ENCODE measurements at places on chromosomes 16 and 17. TPM values are rescaled to one million over a fixed set of nuclear protein-coding genes. Genes with fewer than 3 reads are reported as not detected.

The TAT gene
- 0.26 TPM for polyA plus RNA-seq

The CD300LF gene
- polyA plus RNA-seq = 0.87 TPM

The C16orf86 gene
- polyA plus RNA-seq = 4.2 TPM

The PMFBP1 gene
- polyA plus RNA-seq = 5.6 TPM

The OR3A3 gene
- not detected for polyA plus RNA-seq

The CHMP1A gene
- 106 TPM for polyA plus RNA-seq

The DDX28 gene
- polyA plus RNA-seq = 9.7 TPM

The BFAR gene
- polyA plus RNA-seq = 42.5 TPM

The MT1M gene
- 6.6 TPM for polyA plus RNA-seq

The ANKRD40CL gene
- polyA plus RNA-seq = 0.63 TPM

The C16orf89 gene
- polyA plus RNA-seq = 71.9 TPM

The SPATA32 gene
- polyA plus RNA-seq = not detected

The TBC1D3 gene
- polyA plus RNA-seq = 0.24 TPM

The PABPN1L gene
- polyA plus RNA-seq = 0.41 TPM

The TERB1 gene
- 0.35 TPM for polyA plus RNA-seq

The CIBAR2 gene
- polyA plus RNA-seq = 2.9 TPM

The MVD gene
- polyA plus RNA-seq = 157 TPM

The EXOC7 gene
- 168 TPM for polyA plus RNA-seq

The P2RX1 gene
- polyA plus RNA-seq = 0.36 TPM

The KRTAP4-6 gene
- not detected for polyA plus RNA-seq

The PTGES3L gene
- polyA plus RNA-seq = 8.2 TPM

The KRTAP4-9 gene
- not detected for polyA plus RNA-seq

The ATP2C2 gene
- 3.1 TPM for polyA plus RNA-seq

The DYNLRB2 gene
- 10.9 TPM for polyA plus RNA-seq

The HOXB5 gene
- 108 TPM for polyA plus RNA-seq

The NME3 gene
- 86.2 TPM for polyA plus RNA-seq

The SOST gene
- 0.67 TPM for polyA plus RNA-seq

The PNMT gene
- polyA plus RNA-seq = 5.8 TPM

The FOXC2 gene
- 31.1 TPM for polyA plus RNA-seq

The CORO6 gene
- polyA plus RNA-seq = 21.4 TPM

The ATP2A1 gene
- polyA plus RNA-seq = 2.6 TPM

The TCAP gene
- 5.0 TPM for polyA plus RNA-seq

The TMEM204 gene
- polyA plus RNA-seq = 8.3 TPM

The BEAN1 gene
- 26.1 TPM for polyA plus RNA-seq

The PLK1 gene
- 20.1 TPM for polyA plus RNA-seq

The ASPHD1 gene
- 52.7 TPM for polyA plus RNA-seq

The SLC6A4 gene
- polyA plus RNA-seq = 3.6 TPM

The CLEC10A gene
- polyA plus RNA-seq = 0.17 TPM

The TUBG2 gene
- polyA plus RNA-seq = 62.2 TPM

The PDILT gene
- polyA plus RNA-seq = not detected

The CRYBA1 gene
- 0.26 TPM for polyA plus RNA-seq
